ENCODE measurements at places on chromosomes 3 and 15. TPM values are rescaled to one million over a fixed set of nuclear protein-coding genes. Genes with fewer than 3 reads are reported as not detected.
A peak's percentile ranks its signal among the peaks of the same experiment; 100 is the strongest.

- no peaks in the 10 kb centered on the region for H3K27me3 ChIP-seq
- no peaks in the 10 kb centered on the region for H3K36me3 ChIP-seq
- H3K27ac ChIP-seq, result no peak overlapping the region
- no peak overlapping the region for H3K4me3 ChIP-seq
- H3K4me1 ChIP-seq, result no peaks in the 10 kb centered on the region
Observed at GRCh38 chr3:94036909-94037507, 8.6 kb upstream of the STX19 start.

GRCh38 chr3:23923786-23924185, 6.9 kb downstream of the RPL15 start:
- H3K36me3 ChIP-seq, result peaks cover 20% of the 10 kb centered on the region
- peaks cover 4% of the 10 kb centered on the region for H3K4me1 ChIP-seq
- H3K27me3 ChIP-seq, result no peaks in the 10 kb centered on the region
- no peak overlapping the region for H3K4me3 ChIP-seq
- H3K27ac ChIP-seq, result no peak overlapping the region

GRCh38 chr3:98897701-98898100, 3.8 kb downstream of the DCBLD2 start:
- H3K27ac ChIP-seq, result no peak overlapping the region
- H3K4me3 ChIP-seq, result no peak overlapping the region
- no peak for DNase-seq
- H3K27me3 ChIP-seq, result peaks cover 6% of the 10 kb centered on the region

- H3K27me3 ChIP-seq, result no peaks in the 10 kb centered on the region
- DNase-seq, result no peak
- no peaks in the 10 kb centered on the region for H3K36me3 ChIP-seq
- H3K4me3 ChIP-seq, result no peak overlapping the region
- H3K27ac ChIP-seq, result no peak overlapping the region
- no peaks in the 10 kb centered on the region for H3K4me1 ChIP-seq
Observed at GRCh38 chr3:159604151-159604581, 384.5 kb upstream of the IL12A start.

- no peaks in the 10 kb centered on the region for H3K4me1 ChIP-seq
- H3K27me3 ChIP-seq, result no peaks in the 10 kb centered on the region
- H3K4me3 ChIP-seq, result no peak overlapping the region
- DNase-seq, result no peak
- no peak overlapping the region for H3K27ac ChIP-seq
Observed at GRCh38 chr3:140508550-140508949, 169.3 kb upstream of the TRIM42 start.

DNA sequence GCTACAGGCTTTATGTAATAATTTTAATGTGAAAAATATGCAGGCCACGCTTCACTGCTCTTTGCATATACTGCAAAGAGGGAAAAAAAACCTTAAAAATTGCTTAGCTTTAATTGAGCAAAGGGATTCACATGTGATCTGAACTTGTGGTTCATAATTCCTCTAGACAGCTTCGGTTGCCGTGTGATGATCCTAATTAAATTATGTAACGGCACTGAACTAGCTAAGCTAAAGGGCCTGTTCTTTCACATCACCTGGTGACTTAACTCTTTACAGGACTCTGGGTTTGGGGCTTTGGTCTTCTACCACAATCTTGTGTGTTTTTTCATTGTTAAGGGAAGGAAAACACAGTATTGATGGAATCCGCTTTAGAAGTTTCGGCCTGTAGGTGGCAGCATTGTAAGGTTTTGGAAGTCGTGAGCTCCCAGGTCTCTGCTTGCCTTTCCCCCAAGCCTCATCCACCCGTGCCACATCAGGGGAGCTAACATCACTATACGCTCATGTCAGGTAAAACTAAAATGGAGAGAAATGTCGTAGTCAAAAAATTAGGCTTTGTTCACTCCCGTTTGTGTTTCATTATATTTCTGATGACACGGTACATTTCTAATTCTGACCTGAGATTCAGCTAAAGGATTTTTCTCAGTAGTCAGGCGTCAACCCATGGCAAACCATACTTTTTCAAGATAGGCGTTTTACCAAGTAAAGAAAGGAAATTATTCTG, 205.6 kb upstream of the DPH6 start:
- no peaks in the 10 kb centered on the region for H3K36me3 ChIP-seq
- H3K27ac ChIP-seq, result no peak overlapping the region
- no peaks in the 10 kb centered on the region for H3K4me1 ChIP-seq
- no peaks in the 10 kb centered on the region for H3K27me3 ChIP-seq

TRPM1 gene
- total RNA-seq, result not detected

DNA sequence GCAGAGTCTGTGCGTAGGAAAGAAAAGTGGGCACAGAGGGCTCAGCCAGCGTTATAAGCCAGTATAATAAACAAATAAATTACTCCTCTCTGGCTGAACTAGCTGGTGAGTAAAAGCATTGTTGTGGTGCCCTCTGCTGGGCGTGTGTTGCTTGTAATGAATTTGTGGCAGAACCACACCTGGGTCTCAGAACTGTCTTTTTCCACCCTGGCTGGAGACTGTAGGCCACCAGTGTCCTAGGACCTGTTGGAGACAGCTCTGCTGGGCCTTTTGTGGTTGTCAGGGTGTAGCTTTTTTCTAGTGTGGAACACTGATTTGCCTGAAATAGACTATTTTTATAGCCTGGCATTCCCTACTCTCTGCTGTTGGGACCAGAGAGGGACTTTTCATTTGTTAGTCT, 130.5 kb upstream of the EIF1B start:
- H3K27ac ChIP-seq, result no peak overlapping the region
- no peak overlapping the region for H3K4me3 ChIP-seq
- H3K4me1 ChIP-seq, result no peaks in the 10 kb centered on the region
- peak; percentile 31 for DNase-seq
- no peaks in the 10 kb centered on the region for H3K27me3 ChIP-seq
- no peaks in the 10 kb centered on the region for H3K36me3 ChIP-seq

- peak overlapping the region; percentile 82 for H3K27ac ChIP-seq
- peaks cover 8% of the 10 kb centered on the region for H3K36me3 ChIP-seq
- H3K4me3 ChIP-seq, result no peak overlapping the region
- peak; percentile 21 for DNase-seq
Observed at GRCh38 chr15:90598031-90598577, 68.4 kb downstream of the CRTC3 start.

DNA sequence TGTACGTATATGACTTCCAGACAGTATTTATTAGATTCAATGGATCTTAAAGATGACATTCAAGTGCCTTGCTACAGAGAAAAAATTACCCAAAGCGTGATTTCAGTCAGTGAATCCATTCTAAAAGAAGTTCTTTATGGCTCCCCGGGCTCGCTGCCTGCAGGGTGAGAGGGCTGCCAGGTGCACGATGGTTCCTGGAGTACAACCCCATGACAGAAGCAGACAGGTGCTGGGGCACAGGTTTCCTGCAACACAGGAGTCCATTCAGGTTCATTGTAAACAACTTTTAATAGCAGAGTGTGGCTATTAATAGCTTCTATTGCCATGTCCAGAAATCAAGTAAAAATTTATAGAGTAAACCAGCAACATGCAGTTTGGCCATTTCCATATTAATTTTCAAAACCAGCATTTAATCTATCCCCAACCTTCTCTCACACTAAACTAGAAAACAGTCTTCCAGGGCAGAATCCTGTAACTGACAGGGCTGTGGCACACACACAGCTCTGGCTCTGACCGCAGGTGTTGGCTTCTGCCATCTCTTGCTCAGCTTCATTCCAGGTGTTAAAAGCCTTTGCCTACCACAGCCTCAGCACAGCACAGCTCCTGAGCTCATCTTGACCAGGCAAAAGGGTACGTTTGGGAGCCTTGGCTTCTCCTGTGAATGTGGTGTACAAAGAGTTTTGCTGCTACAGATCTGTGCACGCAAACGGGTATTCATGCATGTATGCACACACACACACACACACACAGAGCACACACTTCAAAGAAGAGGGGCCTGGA, 185.9 kb downstream of the MEX3B start:
- H3K4me3 ChIP-seq, result no peak overlapping the region
- no peak overlapping the region for H3K27ac ChIP-seq
- no peak for DNase-seq
- H3K36me3 ChIP-seq, result no peaks in the 10 kb centered on the region

DNA sequence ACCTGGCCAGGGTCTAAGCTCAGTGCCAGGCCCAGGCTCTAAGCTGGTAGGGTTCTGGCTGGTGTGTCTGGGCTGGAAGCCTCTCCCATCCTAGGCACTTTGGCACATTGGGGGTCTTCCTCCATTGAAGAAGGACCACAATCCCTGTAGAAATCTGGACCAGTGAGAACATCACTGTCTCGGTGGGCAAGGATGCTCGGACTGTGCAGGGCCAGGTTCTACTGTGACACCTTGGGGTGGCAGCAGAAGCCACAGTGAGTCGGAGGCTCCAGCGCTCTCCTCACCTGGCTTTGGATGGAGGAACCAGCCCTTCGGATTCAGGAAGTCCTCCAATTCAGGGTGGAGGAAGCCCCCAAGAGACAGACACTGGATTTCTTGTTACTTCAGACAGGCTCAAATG, 17.5 kb upstream of the HCN4 start:
- H3K4me3 ChIP-seq, result no peak overlapping the region
- no peak overlapping the region for H3K27ac ChIP-seq
- no peaks in the 10 kb centered on the region for H3K36me3 ChIP-seq
- H3K4me1 ChIP-seq, result no peaks in the 10 kb centered on the region
- DNase-seq, result no peak

- H3K27me3 ChIP-seq, result no peaks in the 10 kb centered on the region
- no peak overlapping the region for H3K4me3 ChIP-seq
- no peak overlapping the region for H3K27ac ChIP-seq
Observed at GRCh38 chr3:11558002-11558401, 85.7 kb downstream of the VGLL4 start.

CLN6 gene
- total RNA-seq, result 15.5 TPM

GRCh38 chr3:85574006-85574705, 615.4 kb downstream of the CADM2 start:
- H3K4me1 ChIP-seq, result no peaks in the 10 kb centered on the region
- no peaks in the 10 kb centered on the region for H3K36me3 ChIP-seq
- H3K4me3 ChIP-seq, result no peak overlapping the region
- no peak overlapping the region for H3K27ac ChIP-seq

- no peak overlapping the region for H3K4me3 ChIP-seq
- no peak overlapping the region for H3K27ac ChIP-seq
- H3K27me3 ChIP-seq, result no peaks in the 10 kb centered on the region
- H3K4me1 ChIP-seq, result no peaks in the 10 kb centered on the region
- H3K36me3 ChIP-seq, result no peaks in the 10 kb centered on the region
Observed at GRCh38 chr3:100802126-100802525, 92.8 kb downstream of the TFG start.

- H3K4me1 ChIP-seq, result peaks cover 16% of the 10 kb centered on the region
- no peak for DNase-seq
Observed at GRCh38 chr3:16825617-16826204, 59.0 kb upstream of the PLCL2 start.

TMEM115 gene
- total RNA-seq, result 15.3 TPM

DNA sequence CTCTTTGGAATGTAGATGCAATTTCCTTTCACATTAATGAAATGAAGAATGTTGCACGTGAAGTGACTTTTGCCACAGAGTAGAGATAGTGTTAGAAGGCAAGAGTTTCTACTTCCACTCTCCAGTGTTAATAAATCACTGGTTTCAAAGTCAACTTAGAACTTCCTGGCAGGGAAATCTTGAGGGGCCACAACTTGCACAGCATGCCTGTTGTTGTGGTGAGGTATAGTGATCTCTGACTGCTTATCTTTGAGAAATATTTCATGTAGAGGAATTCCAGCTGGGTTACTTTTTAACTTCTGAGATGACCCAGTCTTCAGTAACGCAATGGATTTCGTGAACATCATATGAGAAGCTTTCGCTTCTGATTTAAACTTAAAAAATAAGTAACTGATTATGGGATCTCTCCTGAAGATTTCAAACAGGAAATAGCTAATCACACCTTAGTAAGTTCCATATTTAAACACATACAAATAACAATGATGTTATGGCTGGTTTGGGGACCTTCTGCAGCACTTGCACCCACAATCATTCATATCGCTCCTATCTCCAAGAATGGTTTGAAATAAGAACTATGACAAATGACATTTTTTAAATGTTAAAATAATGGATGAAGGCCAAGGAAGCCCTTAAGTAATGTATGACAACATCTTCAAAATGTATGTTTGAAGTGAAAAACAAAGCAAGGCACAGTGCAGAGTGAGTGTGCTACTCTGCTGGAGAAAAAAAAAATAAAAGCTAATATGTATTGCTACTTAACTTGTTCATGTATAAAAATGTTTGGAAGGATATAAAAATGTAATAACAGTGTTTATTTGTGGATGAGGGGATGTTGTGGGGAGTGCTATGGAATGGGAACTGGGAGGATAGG, 726.5 kb upstream of the NECTIN3 start:
- no peak overlapping the region for H3K4me3 ChIP-seq
- H3K36me3 ChIP-seq, result no peaks in the 10 kb centered on the region
- H3K27ac ChIP-seq, result no peak overlapping the region

DNA sequence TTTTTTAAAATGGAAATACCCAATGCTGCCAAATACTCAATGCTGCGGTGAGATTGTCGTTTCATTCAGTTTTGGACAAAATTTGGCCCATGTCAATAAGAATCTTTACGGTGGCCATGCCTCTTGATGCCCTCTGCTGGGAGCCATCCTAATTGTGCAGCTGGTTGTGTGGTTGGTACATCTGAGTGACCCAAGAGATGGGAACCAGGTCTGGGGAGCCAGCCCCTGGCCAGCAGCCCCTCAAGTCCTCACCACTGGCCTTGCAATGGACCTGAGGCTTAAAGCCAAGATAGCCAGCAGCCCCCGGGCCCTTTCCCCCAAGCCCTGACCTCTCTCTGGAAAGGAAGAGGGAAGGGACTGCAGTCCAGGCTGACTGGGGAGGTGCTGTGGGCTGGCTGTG, 36.4 kb upstream of the ESYT3 start:
- H3K4me1 ChIP-seq, result no peaks in the 10 kb centered on the region
- no peaks in the 10 kb centered on the region for H3K27me3 ChIP-seq
- H3K36me3 ChIP-seq, result no peaks in the 10 kb centered on the region
- H3K4me3 ChIP-seq, result no peak overlapping the region
- DNase-seq, result peak; percentile 9

CFAP100 gene
- not detected for total RNA-seq

- H3K27me3 ChIP-seq, result no peaks in the 10 kb centered on the region
- H3K36me3 ChIP-seq, result no peaks in the 10 kb centered on the region
- no peaks in the 10 kb centered on the region for H3K4me1 ChIP-seq
Observed at GRCh38 chr15:51533672-51534398, 88.7 kb downstream of the DMXL2 start.

DNA sequence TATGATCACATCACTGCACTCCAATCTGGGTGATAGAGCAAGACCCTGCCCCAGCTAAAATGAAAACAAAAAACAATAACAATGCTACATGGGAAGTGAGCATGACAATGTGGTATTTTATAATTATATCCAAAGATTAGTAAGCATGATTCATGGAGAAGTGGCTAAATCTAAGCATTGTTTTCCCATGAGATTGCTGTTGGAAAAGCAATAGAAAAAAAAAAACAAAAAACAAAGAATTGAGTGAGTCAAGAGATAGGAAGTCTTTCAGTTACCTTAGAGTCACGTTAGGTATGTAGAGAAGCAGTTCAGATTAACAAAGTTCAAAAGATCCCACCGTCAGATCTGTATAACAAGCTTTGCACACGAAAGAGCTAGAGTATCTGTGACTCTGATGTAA, 210.3 kb upstream of the CNTN6 start:
- no peaks in the 10 kb centered on the region for H3K4me1 ChIP-seq
- no peak overlapping the region for H3K4me3 ChIP-seq
- no peaks in the 10 kb centered on the region for H3K36me3 ChIP-seq
- DNase-seq, result no peak
- H3K27ac ChIP-seq, result no peak overlapping the region

CCDC9B gene
- 4.4 TPM for total RNA-seq
